ENCODE measurements at places on chromosomes 12 and 14. TPM values are rescaled to one million over a fixed set of nuclear protein-coding genes. Genes with fewer than 3 reads are reported as not detected.

Gene SDR9C7
- not detected for total RNA-seq

Gene KLHL42
- 20.5 TPM for total RNA-seq

Gene COX8C
- total RNA-seq, result not detected

Gene LMO3
- total RNA-seq, result not detected

Gene NRDE2
- total RNA-seq, result 37.7 TPM
